ENCODE measurements at places on chromosomes 3 and 15. TPM values are rescaled to one million over a fixed set of nuclear protein-coding genes. Genes with fewer than 3 reads are reported as not detected.

- DNase-seq = peak; percentile 21
Measured at GRCh38 chr3:56758539-56758981, 43.2 kb downstream of the ARHGEF3 start.

- peak; percentile 20 for DNase-seq
Measured at GRCh38 chr15:98085003-98085639, 124.6 kb downstream of the ARRDC4 start.

DNA sequence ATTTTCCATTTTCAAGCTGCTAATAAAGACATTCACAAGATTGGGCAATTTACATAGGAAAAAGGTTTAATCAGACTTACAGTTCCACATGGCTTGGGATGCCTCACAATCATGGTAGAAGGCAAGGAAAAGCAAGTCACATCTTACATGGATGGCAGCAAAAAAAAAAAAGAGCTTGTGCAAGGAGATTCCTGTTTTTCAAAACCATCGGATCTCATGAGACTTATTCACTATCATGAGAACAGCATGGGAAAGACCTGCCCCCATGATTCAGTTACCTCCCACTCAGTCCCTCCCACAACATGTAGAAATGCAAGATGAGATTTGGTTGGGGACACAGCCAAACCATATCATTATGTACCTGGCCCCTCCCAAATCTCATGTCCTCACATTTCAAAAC lies 202.0 kb downstream of the FNDC3B start:
- DNase-seq = no peak

GRCh38 chr15:45715528-45715927 lies 80.7 kb downstream of the SQOR start:
- no peak for DNase-seq

The CELF6 gene
- total RNA-seq = 2.6 TPM

The PLA2G4E gene
- total RNA-seq = not detected

The TKT gene
- 87.9 TPM for total RNA-seq

The TGM4 gene
- total RNA-seq = not detected
